ENCODE measurements at places on chromosomes 1 and 21.

GRCh38 chr21:15842565-15842880 is 112.7 kb downstream of the USP25 start:
- DNase-seq: no peak

DNA sequence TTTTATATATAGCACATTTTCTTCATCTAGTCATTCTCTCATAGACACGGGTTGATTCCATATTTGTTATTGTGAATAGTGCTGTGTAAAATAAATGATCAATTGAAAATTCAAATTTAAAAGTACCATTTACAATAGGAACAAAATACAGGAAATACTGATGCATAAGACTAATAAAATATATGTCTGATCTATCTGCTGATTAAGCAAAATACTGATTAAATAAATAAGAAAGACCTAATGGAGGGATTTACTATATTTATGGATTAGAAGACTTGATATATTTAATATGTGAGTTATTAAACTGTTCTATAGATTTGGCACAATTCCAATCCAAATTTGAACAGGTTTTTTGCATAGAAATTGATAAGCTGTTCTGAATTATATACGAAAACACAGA is 1044.8 kb upstream of the ADGRL2 start:
- DNase-seq: no peak

GRCh38 chr1:24867084-24867870 is 62.8 kb downstream of the RUNX3 start:
- no peak for DNase-seq

DNA sequence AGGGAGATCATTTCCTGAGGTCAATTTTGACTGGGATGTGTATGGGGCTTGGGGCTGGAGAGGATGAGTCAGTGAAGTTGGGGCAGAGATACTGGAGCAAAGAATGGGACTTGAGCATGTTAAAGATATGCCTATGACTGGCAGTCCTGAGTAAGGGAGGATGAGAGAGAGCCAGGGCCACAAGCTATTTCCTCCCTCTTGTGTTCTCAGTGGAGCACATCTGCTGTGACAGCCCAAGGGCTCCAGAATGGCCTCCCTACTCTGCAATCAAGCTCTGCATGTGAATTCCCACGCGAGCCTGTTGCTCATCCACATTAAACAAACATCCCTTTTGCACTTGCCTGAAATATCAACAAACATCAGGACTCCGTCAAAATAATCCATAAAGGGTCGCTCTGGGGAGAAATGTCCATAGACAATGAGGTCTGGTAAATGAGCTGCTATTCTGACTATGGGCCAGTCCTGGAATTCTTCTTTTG is 9.2 kb downstream of the ADCY10 start:
- no peak for DNase-seq

GRCh38 chr1:211928993-211929637 is 98.6 kb upstream of the LPGAT1 start:
- DNase-seq: no peak

DNA sequence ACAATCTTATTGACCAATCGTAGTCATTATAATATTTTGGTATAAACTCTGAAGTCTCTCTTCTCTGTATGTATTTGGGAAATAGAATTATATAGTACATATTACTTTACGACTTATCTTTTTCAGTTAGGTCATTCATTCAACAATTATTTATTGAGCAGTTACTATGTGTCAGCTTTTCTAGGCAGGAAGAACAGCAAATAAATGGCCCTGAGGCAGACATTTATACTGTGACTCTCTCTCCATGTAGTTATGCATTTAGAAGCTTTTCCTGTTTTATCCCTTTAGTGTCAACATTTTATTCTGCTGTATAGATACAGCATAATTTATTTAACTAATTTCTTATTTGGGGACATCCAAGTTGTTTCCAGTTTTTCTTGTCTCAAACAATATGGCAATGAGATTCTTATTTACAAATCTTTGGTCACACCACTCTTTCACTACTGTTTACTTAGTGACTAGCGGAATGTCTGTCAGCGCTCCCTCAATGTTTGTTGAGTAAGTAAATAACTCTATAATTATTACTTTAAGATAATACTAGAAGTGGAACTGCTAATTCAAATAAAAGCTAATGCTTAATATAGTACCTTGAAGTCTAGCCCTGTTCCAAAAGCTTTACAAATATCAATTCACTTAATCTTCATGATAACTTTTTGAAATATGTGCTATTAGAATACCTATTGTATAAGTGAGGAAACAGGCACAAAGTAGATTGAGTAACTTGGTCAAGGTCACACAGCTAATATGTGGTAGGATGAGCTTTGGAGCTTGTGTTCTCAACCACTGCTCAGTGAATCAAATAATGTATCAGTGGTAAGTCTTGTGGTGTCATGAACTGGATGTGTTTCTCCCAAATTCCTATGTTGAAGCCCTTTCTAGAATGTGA is 465.6 kb downstream of the SIPA1L2 start:
- DNase-seq: no peak

DNA sequence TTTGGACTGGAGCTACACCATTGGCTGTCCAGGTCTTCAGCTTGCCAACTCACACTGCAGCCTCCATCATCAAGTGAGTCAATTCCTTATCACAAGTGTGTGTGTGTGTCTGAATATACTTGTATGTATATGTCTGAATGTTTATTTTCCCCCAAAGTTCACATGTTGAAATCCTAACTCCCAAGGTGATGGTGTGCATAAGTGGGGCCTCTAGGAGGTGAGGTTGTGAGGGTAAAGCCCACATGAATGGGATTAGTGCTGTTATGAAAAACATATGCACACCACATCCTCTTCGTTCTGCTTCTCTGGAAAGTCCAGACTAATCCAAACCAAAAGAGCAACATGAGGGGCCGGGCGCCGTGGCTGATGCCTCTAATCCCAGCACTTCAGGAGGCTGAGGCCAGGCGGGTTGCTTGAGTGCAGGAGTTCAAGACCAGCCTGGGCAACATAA is 48.7 kb upstream of the LBR start:
- no peak for DNase-seq

DNA sequence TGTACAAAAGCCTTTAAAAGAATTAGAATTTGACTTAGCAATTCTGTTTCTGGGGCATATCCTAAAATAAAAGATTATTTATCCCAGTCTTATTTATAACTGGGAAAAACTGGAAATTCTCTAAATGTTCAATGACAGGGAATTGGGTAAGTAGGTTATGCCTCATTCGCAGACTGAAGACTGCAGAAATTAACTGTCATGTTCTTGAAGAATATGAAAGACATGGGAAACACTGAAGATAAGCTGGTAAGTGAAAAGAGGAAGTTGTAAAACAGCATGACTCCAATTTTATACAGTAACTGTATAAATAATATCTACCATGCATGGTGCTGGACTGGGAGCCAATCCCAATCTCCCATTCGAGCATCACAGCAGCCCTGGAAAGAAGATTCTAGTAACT is 50.6 kb upstream of the SLC2A1 start:
- DNase-seq: no peak

GRCh38 chr1:43135857-43136781 is 36.0 kb downstream of the EBNA1BP2 start:
- no peak for DNase-seq

DNA sequence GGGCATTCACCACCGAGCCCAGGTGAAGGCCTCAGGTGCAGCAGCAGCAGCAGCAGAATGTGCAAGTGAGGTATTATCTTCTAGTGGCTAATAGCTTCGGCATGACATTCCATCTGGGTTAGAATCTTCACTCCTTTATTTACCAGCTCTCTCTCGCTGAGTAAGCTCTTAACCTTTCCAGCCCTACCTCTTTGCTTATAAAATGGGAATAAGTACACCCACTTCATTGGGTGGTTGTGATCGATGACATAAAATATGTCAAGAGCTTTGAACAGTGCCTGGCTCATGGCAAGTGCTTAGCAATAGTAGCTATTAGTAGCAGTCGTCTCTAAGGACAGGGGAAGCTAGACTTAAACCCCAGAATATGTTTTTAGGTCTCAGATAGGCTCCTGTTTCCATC is 149.5 kb downstream of the NOS1AP start:
- DNase-seq: no peak

DNA sequence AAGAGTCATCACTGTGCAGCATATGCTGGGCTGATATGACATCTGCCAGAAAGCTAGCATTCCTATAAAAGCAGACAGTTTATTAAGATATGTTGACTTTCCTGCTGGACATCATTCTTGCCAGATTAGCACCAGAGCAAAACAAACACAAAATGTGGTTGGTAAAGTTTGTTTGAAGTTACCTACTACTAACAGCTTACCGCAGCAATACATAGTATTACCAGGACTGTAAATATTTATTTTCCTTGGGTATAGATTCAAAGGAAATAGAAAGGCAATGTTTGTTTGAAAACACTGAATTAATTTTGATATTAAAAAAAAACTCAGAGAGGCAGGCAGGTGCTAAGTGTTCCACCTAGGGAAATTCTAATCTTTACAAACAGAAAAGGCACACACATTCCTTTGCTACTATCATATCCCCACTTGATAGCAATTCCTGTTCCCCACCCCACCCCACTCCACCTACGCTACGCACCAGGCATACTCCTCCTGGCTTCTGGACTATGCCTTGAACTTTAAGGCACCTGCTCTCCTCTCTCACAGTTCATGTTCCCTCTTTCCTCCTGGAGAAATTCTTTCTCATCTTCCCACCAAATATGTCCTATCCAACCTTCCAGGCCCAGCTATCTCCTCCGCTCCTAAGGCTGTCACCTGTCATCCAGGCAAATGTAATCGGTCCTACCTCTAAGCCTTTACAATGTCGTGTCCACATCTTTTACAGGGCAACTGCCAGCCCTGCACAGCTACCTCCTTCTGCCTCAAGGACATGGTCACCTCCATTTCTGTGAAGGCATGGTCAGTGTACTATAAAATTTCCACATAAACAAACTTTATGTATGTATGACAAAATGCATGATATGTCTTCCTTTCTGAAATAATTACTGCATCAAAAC is 34.7 kb downstream of the PTPN14 start:
- DNase-seq: no peak

DNA sequence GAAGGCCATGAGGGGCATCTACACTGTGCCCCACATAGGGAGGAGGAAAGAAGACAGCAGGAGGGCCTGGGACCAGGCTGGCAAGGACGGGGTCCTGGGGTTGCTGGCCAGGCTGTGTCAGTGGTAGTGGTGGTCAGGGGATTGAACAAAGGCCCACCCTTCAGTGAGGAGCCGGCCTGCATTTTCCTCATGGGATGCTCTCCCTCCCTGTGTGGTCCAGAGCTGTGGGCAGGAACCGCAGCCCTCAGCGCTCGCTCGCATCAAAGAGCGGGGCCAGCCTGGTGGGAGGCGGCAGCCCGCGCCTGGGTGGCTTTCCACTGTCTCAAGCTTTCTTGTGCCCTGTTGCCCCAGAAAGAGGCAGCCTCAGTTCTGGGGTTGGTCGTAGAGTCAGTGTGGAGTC is 24.8 kb downstream of the LHX4 start:
- DNase-seq: no peak

DNA sequence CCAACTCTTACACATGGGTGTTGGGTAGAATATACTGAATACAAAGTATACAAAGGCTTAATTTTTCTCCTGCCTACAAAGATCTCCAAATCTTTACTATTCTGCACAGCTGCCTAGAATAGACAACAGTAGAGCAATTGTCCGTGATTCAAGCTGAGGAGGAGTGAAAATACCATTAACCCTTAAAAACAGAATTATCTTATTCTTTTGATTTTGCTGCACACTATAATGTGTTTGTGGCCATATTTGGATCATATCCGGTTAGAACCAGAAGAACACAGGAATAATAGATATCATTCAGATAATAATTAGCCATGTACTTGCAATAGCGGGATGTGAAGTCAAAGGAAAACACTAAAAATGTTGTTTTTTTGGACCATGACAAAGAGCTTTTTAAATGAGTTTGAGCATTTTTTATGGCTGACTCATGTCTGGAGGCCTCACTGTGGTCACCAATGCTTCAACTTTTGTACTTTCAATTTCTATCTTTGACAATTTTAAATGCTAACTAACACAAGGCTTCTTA is 197.6 kb upstream of the FOXD3 start:
- no peak for DNase-seq

- no peak for DNase-seq
Observed at GRCh38 chr1:228184152-228184551, 18.5 kb downstream of the IBA57 start.

DNA sequence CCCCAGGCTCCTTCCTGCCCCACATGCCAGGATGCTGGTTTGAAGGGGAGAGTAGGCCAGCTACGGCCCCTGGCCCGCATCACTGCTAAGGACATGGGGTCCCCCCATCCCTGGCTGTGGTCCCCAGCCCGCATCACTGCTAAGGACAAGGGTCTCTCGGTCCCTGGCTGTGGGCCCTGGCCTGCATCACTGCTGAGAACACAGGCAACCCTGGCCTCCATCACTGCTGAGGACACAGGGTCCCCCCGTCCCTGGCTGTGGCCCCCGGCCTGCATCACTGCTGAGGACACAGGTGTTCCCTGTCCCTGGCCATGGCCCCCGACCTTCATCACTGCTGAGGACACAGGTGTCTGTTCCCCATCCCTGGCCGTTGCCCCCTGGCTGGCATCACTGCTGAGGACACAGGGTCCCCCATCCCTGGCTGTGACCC is 448 bp upstream of the OBSCN start:
- no peak for DNase-seq

- no peak for DNase-seq
Observed at GRCh38 chr1:119347858-119348257, 20.7 kb upstream of the HAO2 start.

- no peak for DNase-seq
Observed at GRCh38 chr1:101071470-101071891, 45.9 kb upstream of the DPH5 start.

- DNase-seq: no peak
Observed at GRCh38 chr1:205971082-205971481, 27.8 kb upstream of the SLC26A9 start.

GRCh38 chr1:86084998-86085397 is 71.6 kb downstream of the COL24A1 start:
- DNase-seq: no peak

DNA sequence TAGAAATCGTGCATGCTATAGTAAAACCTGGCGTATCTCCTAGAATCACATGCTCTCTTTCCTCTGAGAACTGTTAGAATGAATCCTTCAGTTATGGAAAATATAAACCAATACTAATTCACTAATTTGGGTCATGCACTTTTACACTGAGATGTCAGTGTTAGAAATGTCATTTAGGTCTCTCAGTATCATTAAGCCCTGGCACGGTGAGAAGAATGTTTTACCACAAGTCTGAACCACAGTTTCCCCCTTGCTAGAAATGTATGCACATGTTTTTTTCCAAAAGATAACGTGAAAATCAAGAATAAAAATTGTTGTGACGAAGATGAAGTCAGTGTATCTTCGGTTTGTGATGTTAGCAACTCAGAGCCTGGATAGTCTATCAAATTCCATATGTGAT is 1062.7 kb upstream of the NCAM2 start:
- DNase-seq: no peak

DNA sequence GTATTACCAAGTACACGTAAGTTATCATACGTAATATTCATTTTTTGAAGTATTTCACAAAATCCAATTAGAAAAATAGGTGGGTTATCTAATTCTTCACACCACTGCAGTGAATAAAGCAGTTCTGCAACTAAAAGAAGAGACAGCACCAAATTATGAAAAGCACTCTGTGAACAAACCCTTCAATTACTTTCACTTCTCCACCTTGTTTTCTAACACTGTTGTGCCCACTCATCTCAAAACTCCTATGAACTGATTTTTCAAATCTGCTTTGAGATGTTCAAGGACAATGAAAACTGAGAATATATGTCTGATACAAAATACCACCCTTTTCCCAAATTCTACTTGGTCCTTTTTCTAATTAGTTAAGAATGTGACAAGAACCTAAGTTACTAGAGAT is 39.4 kb downstream of the LTN1 start:
- DNase-seq: no peak

Measured in activated T-helper 1 cell treated with anti-CD3 and anti-CD28 coated beads, Interleukin-2, amount 50 U/mL, for 16 hours (primary cell).